Spleen (tissue), 13 donors: ENCODE measurements at places on chromosomes 12 and 14. TPM values are rescaled to one million over a fixed set of nuclear protein-coding genes. Genes with fewer than 3 reads are reported as not detected.
A peak's percentile ranks its signal among the peaks of the same experiment; 100 is the strongest.

- H3K27me3 ChIP-seq: no peaks in the 10 kb centered on the region
- no peak overlapping the region for H3K4me3 ChIP-seq
- H3K27ac ChIP-seq: no peak overlapping the region
Observed at GRCh38 chr14:82070040-82070439, 536.4 kb upstream of the SEL1L start.

GRCh38 chr14:63752449-63753169 lies 24.7 kb upstream of the SGPP1 start:
- DNase-seq: no peak
- no peaks in the 10 kb centered on the region for H3K36me3 ChIP-seq
- H3K27me3 ChIP-seq: no peaks in the 10 kb centered on the region
- no peak overlapping the region for H3K27ac ChIP-seq
- peaks cover 2% of the 10 kb centered on the region for H3K4me1 ChIP-seq

Gene SERPINA9
- total RNA-seq: not detected

DNA sequence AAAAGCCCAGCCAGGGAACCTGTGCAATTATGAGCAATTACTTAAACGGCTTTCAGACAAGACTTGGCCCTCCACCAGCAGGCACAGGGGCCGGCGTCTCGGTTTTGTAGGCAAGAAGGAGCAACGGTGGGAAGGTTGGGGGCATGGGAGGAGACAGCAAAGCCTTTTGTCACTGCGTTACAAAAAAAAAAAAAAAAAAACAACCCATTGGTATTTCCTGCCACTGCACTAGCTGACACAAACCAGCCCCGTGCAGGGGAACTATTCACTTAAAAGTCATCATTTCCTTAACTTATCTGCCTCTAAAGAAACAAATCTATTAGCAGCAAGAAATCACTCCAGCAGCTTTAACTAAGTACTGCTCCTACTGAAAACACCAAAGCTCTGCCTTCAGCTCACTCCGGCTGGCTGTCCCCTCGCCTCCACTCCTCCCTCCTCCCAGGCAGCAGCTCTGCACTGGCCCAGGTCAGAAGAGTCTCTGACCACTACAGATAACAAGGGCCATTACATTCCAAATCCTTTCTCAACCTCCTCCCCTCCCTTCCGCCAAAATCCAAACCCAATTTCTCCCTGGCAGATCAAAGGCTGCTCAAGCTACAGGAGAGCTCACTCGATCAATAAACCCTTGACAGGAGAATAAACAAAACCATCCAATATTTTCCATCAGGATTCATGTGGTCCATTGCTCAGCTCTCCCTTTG lies 105.2 kb upstream of the CDKN3 start:
- H3K4me1 ChIP-seq: no peaks in the 10 kb centered on the region
- no peak for DNase-seq
- H3K36me3 ChIP-seq: no peaks in the 10 kb centered on the region
- H3K27me3 ChIP-seq: no peaks in the 10 kb centered on the region

Gene BEGAIN
- total RNA-seq: 4.4 TPM

GRCh38 chr14:60951776-60952435 lies 29.0 kb downstream of the TRMT5 start:
- H3K4me3 ChIP-seq: no peak overlapping the region
- H3K4me1 ChIP-seq: no peaks in the 10 kb centered on the region
- DNase-seq: no peak
- H3K36me3 ChIP-seq: no peaks in the 10 kb centered on the region

GRCh38 chr14:99737451-99737951 lies 53.4 kb downstream of the CYP46A1 start:
- H3K27me3 ChIP-seq: no peaks in the 10 kb centered on the region
- H3K4me1 ChIP-seq: peaks cover 24% of the 10 kb centered on the region
- H3K4me3 ChIP-seq: peak overlapping the region; percentile 41
- H3K36me3 ChIP-seq: no peaks in the 10 kb centered on the region

- H3K36me3 ChIP-seq: no peaks in the 10 kb centered on the region
- no peaks in the 10 kb centered on the region for H3K4me1 ChIP-seq
- H3K27ac ChIP-seq: no peak overlapping the region
- H3K4me3 ChIP-seq: no peak overlapping the region
Observed at GRCh38 chr14:19771895-19772430, 1.3 kb upstream of the OR4M1 start.

DNA sequence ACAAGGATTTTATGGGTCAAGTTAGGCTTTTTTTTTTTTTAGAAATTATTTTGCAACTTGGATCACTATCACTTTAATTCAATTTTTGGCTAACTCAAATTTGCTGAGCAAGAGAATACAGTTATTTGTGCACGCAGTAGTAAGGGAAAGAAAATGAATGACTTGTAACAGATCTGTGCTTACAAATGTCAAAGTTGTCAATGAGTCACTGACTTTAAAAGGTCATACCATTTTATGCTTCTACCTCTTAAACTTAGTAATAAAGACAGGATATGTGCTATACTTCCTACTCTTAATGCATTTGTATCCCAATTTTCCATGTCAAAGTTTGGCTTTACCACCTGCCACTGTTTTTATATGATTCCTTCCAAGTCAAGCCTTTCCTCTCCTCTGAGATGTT lies 131.1 kb upstream of the FBXO33 start:
- DNase-seq: no peak
- no peaks in the 10 kb centered on the region for H3K27me3 ChIP-seq
- no peak overlapping the region for H3K27ac ChIP-seq
- no peaks in the 10 kb centered on the region for H3K4me1 ChIP-seq

- no peaks in the 10 kb centered on the region for H3K27me3 ChIP-seq
- H3K36me3 ChIP-seq: no peaks in the 10 kb centered on the region
- no peak overlapping the region for H3K27ac ChIP-seq
- no peaks in the 10 kb centered on the region for H3K4me1 ChIP-seq
Observed at GRCh38 chr12:33026791-33027190, 130.2 kb upstream of the PKP2 start.

DNA sequence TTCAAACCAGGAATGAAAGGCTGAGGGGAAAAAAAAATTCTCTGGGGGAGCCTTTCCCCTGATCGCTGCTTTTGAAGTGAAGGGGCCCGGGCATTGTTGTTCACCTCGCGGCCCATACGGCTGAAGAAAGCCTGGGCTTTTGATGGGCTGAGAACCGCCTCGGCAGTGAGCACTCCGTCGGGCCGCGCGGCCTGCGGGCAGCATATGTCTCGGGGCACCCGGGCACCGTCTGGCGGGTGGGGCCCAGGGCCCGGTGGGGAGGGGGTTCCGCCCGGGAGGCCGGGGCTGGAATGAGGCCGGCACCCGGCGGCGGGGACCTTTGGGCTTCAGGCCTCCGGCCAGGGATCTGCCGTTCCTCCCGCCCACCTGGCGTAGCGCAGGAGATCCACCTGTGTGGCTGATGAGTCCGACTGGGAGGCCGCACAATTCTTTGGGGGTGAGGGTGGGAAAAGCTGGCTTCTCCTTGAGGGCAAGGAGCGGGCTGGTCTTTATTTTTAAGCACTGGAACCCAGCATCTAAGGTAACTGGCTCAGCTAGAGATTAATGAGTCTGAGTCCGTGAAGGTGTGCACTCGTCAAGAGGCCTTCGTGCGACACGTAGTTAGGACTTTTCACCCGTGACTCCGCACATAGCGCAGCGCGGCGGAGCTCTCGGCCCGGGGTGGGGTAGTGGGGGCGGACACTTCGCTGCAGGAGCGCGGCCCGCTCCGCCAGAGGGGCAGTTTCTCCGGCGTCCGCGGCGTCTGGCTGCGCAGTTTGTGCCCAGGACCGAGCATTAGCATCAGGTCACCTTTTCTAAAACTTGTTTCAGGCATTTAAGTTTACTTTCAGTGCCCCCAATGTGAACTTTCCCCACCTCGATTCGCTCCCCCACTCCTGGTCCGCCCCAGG lies 10.6 kb downstream of the FOXA1 start:
- H3K27ac ChIP-seq: no peak overlapping the region
- peaks cover 72% of the 10 kb centered on the region for H3K27me3 ChIP-seq
- no peak for DNase-seq
- peak overlapping the region; percentile 28 for H3K4me3 ChIP-seq

DNA sequence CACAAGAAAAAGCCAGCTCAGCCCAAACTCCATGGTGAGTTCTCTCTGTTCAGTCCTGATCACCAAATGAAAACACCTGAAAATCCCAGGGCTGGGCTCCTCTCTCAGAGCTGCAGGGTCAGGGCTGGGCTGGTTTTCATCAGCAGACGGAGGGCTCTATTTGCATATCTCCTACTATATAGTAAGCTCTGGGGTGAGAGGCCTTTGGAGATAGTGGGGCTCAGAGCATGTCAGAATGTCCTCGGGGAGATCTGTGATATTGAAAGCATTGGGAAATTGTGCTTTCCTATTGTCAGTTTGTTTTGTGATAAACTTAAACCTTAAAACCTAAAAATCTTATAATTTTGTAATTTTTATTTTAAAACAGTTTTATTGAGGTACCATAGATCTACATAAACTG lies 742.6 kb downstream of the TMEM121 start:
- peak overlapping the region; percentile 24 for H3K4me3 ChIP-seq
- no peaks in the 10 kb centered on the region for H3K36me3 ChIP-seq

DNA sequence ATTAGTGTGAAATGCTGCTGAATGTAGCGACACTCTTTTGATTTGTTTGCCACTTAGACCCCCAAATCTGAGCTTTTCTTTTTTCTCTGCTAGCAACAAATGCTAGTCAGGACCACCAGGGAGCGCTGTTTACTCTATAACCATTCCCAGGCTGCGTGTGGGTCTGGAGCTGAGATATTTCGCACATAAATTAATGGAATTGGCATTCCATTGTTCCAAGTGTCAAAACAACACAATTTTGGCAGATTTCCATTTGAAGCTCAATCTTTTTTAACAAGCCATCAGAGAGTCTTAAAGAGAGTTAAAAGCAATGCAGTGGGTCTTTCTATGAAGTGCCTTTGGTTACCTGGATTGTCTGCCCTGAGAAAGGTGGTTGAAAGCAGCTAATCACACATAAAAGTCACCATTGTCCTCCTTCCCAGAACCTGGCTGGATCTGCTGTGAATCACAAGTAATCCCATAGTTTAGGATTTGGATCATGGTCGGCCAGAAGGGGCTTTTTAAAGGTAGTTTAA lies 7.4 kb upstream of the TMEM132C start:
- H3K4me1 ChIP-seq: no peaks in the 10 kb centered on the region
- no peaks in the 10 kb centered on the region for H3K36me3 ChIP-seq
- H3K27ac ChIP-seq: no peak overlapping the region
- DNase-seq: no peak

DNA sequence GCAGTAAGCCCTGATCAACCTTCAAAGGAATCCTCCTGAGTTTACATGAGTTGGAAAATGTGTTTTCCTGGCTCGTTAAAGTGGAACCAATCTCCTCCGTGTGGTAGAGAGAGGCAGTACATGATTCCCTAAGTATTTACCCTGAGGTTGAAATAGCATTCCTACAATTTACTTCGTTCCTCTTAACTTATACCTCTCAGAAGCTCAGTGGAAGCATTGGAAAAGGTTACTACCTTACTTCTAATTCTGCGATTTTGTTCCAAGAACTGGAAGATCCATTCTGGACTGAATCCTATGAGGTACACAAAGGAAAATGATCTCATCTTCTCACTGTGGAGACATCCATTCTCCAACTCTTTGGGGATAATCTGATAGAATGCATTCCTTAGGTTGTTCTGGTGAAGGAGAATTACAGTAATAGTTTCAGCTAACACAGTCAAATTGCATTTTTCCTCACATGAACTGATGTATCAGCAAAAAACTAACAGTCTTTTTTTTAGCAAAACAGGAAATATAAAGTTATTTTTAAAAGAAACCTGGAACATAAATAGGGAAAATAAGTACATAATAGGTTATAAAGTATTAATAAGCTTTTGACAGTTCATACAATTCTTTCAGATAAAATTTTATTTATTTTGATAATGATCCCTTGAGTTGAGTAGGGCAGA lies 475.6 kb downstream of the PDZRN4 start:
- no peaks in the 10 kb centered on the region for H3K4me1 ChIP-seq
- H3K27ac ChIP-seq: no peak overlapping the region
- H3K36me3 ChIP-seq: no peaks in the 10 kb centered on the region

- no peaks in the 10 kb centered on the region for H3K36me3 ChIP-seq
- H3K4me1 ChIP-seq: no peaks in the 10 kb centered on the region
- no peak overlapping the region for H3K4me3 ChIP-seq
- no peak overlapping the region for H3K27ac ChIP-seq
Observed at GRCh38 chr14:94650806-94651805, 38.9 kb downstream of the SERPINA3 start.

Gene ANO2
- 15.7 TPM for total RNA-seq

Gene PTGDR
- total RNA-seq: 10.7 TPM

DNA sequence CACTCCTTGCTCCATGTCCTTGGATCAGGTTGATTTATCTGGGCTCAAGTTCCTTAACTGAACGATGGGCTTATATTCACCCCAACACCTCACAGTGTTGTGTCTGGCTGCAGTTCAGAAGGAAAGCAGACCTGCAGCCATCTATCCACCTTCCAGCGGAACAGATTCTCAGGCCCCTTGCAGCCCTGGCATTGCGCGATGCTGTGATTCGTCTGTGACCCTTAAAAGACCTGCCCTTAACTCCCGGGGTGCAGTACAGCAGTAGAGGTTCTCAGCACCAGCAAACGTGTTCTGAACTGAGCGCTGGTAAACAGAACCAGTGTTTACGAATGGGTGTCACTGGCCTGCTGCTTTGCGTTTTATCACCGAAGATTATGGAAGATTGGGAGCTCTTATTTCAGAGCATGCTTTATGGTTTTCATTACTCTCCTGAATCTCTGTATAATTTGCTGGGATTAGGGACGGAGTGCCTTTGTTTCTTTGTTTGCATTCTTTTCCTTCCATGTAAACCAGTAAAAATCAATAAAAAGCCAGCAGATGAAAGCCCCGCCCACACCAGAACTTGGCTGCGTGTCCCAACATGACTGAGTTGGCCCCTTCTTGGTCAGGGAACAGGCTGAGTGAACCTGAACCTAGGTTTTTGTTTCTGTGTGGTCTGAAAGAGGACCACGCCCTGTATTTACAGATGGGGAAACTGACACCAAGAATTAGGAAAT lies 286.7 kb upstream of the CRY1 start:
- DNase-seq: no peak
- H3K4me3 ChIP-seq: no peak overlapping the region
- H3K27me3 ChIP-seq: no peaks in the 10 kb centered on the region
- H3K36me3 ChIP-seq: no peaks in the 10 kb centered on the region
- no peak overlapping the region for H3K27ac ChIP-seq

Gene KRT71
- total RNA-seq: not detected

DNA sequence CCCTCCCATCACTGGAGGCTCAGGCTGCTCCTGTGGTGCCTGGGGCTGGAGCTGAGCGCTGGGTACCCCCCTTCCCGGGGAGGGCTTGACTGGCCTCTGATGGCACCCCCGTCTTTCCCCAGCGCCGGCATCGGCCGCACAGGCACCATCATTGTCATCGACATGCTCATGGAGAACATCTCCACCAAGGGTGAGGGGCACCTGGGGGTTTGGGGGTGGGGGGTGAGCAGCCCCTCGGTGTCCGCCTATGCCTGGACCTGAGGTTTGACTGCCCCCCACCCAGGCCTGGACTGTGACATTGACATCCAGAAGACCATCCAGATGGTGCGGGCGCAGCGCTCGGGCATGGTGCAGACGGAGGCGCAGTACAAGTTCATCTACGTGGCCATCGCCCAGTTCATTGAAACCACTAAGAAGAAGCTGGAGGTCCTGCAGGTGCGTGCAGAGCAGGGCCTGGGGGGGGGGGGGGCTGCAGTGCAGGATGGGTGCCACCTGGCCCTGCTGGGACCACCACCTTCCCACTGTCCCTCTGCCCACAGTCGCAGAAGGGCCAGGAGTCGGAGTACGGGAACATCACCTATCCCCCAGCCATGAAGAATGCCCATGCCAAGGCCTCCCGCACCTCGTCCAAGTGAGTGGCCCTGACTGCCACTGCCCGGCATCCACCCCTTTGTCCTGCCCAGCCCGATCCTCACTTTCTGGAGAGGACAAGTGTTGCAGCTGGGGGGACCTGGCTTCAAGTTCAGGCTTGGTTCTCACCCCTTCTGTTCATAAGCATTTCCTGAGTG lies 8.8 kb downstream of the PTPN6 start:
- DNase-seq: peak; percentile 78
- H3K27me3 ChIP-seq: no peaks in the 10 kb centered on the region
- peaks cover 92% of the 10 kb centered on the region for H3K4me1 ChIP-seq
- H3K36me3 ChIP-seq: peaks cover 68% of the 10 kb centered on the region
